ENCODE measurements at places on chromosomes 1 and 21.

- no peak for DNase-seq
These were observed 1.5 kb upstream of the FCRLA start for GRCh38 chr1:161705537-161705936.

- no peak for DNase-seq
These were observed 281.2 kb downstream of the AKT3 start for GRCh38 chr1:243568793-243569192.

DNA sequence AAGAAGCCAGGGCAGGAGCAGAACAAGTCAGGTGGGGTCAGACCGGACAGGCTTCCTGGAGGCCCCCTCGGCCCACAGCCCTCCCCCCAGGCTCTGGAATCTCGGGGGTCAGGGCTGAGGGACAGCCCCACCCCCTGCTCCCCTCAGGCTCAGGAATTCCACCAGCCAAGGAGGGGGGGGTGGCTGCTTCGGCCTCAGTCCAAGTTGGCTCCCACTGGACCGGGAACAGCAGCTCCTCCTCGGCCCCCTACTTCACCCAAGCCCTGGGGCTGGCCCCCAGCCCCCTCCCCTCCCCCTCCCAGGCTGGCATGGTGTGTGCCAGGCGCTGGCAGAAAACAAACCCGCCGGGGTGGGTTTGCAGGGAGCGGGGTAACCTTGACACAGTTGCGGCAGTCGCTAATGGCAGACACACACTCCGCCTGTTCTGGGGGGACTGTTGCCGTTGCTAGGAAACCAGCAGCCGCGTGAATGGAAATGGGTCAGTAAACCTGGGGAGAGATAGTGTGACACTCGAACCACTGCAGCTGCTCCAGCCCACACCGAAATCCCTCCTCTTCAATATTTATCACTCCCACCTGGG, 32.4 kb downstream of the AHDC1 start:
- DNase-seq: no peak

DNA sequence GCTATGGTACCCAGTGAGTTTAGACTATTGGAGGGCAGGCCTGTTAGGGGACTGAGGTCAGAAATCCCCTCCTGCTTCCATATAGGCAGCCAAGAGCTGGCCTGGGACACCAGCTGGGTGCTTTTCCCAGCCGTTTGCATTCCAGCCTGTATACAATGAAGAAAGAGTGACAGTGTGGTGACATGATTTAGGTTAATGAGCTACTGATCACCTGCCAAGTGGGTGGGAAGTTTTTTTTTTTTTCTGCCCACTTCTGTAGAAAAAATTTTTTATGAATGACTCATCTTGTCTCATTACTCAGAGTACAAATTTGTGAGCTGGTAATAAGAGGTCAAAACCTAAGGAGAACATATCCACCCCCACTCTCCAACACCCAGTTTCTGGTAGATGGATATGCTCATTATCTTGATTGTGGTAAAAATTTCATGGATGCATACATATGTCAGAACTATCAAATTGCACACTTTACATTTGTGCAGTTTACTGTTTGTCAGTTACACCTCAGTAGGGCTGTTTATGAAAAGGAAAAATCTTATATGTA, 16.4 kb upstream of the CGN start:
- no peak for DNase-seq

- no peak for DNase-seq
These were observed 28.2 kb upstream of the FCRL4 start for GRCh38 chr1:157626099-157626498.

GRCh38 chr1:189158155-189158554, 1319.5 kb downstream of the BRINP3 start:
- DNase-seq: no peak
